ENCODE measurements at places on chromosomes 12 and 14. TPM values are rescaled to one million over a fixed set of nuclear protein-coding genes. Genes with fewer than 3 reads are reported as not detected.
A peak's percentile ranks its signal among the peaks of the same experiment; 100 is the strongest.

ACSM4 gene
- total RNA-seq = not detected

ZNF84 gene
- total RNA-seq = 12.9 TPM

C12orf54 gene
- total RNA-seq = not detected

- peak; percentile 84 for DNase-seq
Measured at GRCh38 chr14:89701211-89702043, 253.1 kb downstream of the EFCAB11 start.

P2RX2 gene
- total RNA-seq = not detected

DNA sequence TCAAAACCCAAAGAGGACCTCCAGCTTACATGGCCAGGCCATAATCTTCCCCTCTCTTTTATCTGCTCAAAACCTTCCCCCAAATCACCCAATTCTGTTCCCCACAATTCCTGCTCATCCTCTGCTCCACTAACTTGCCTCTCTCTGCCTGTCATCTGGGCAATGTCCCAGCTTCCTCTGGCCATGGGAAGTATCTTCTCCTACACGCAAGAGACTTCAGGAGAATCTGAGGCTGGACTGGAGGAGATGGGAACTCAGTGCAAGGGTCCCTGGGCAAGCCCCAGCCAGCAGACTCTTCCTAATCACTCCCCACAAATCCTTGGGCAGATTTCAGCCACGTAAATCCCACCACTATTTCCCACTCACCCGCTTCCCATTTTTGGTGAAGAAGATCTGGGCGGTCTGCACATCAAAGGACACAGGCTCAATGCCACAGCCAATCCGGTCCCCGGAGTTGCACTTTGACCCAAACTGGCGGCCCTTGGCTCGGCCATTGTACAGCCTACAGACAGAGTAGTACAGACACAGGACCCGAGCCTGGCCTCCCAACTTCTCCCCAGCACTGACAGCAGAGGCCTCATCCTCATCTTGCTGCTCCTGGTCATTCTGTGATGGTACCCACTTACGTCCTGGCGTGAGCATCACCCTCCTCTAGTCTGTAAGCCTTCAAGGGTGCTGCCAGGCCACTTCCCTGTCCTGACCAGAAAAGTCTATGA is 4.7 kb downstream of the SPRYD3 start:
- DNase-seq = no peak

GLIPR1L1 gene
- not detected for total RNA-seq

DNA sequence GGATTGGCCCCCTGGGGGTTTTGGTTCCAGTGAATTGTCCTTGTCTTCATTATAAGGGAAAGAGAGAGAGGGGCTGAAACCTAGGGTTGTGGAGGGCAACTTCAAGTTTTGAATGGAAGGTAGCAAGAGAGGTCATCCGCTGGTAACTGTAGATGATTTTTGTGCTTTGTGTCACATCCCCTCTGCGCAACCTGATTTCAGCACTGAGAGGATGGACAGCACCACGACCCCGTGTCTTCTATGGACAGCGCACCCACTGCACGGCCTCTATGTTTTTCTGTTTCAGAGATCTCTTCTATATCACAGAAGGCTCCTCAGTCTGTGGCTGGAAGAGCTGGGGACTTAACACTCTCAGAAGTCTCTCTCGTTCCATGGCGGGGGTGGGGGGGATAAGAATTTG is 127.0 kb upstream of the RPH3A start:
- peak; percentile 43 for DNase-seq

GRCh38 chr12:11981121-11981733 is 89.5 kb upstream of the BCL2L14 start:
- DNase-seq = peak; percentile 72

DNA sequence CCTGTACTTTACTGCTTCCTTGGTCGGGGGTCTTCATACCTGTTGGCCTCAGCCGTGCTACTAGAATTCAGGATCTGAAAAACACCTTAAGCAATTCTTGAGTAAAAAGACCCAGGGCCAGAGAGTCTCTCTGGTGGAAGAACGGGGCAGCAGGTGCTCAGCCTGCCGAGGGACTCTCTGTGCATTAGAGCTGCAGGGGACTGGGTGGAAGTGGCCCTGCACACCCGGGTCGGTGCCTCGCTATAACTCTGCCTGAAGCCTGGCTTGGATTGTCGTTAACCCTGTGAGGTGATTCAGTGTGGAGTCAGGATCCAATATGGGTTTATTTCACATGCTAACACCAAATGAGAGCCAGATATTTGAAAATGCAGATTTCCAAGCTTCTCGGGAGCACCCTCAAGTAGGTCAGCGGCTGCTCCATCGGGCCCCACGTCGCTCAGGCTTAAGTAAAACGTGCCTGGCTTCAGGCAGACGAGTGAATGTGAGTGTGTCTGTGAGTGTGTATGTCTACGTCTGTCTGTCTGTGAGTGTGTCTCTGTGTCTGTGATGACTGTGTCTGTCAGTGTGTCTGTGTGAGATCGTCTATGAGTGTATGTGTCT is 35.1 kb upstream of the C14orf180 start:
- DNase-seq = peak; percentile 1

FOXA1 gene
- not detected for total RNA-seq

All from activated naive CD4-positive, alpha-beta T cell treated with anti-CD3 and anti-CD28 coated beads for 36 hours (primary cell).